ENCODE measurements at places on chromosomes 6 and 20. TPM values are rescaled to one million over a fixed set of nuclear protein-coding genes. Genes with fewer than 3 reads are reported as not detected.

DNA sequence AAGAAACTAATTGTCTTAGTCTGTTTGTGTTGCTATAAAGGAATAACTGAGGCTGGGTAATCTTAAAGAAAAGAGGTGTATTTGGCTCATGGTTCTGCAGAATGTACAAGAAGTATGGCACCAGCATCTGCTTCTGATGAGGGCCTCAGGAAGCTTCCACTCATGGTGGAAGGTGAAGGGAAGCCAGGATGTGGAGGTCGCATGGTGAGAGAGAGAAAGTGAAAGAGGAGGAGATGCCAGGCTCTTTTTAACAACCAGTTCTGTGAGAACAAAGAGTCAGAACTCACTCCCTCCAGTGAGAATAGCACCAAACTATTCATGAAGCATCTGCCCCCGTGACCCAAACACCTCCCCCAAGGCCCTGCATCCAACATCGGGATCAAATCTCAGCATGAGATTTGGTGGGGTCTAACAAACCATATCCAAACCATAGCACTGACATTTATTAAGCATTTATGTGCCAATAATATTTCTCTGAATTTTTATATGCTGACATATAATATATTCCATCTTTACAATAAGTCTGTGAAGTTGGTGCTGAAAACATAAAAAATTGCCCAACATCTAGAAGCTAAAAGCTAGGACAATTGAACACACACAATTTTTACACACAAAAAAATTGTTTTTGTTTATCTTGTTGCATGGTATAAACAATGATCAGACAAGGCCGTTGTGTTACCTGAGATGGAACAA is 29.2 kb upstream of the BTN3A2 start:
- H3K27me3 ChIP-seq = peaks cover 34% of the 10 kb centered on the region
- no peaks in the 10 kb centered on the region for H3K36me3 ChIP-seq
- no peaks in the 10 kb centered on the region for H3K4me1 ChIP-seq
- DNase-seq = no peak
- H3K27ac ChIP-seq = no peak overlapping the region
- no peak overlapping the region for H3K4me3 ChIP-seq

- no peak overlapping the region for H3K27ac ChIP-seq
- H3K27me3 ChIP-seq = no peaks in the 10 kb centered on the region
- peaks cover 45% of the 10 kb centered on the region for H3K36me3 ChIP-seq
- DNase-seq = no peak
- no peak overlapping the region for H3K4me3 ChIP-seq
- no peaks in the 10 kb centered on the region for H3K4me1 ChIP-seq
Observed at GRCh38 chr6:158053377-158054313, 72.0 kb downstream of the SYNJ2 start.

- no peak for DNase-seq
- H3K4me1 ChIP-seq = no peaks in the 10 kb centered on the region
- H3K36me3 ChIP-seq = no peaks in the 10 kb centered on the region
- no peaks in the 10 kb centered on the region for H3K27me3 ChIP-seq
Observed at GRCh38 chr6:119830494-119831295, 481.1 kb upstream of the MAN1A1 start.

- no peak for DNase-seq
- no peak overlapping the region for H3K27ac ChIP-seq
- H3K36me3 ChIP-seq = no peaks in the 10 kb centered on the region
- H3K4me3 ChIP-seq = no peak overlapping the region
- H3K4me1 ChIP-seq = no peaks in the 10 kb centered on the region
Observed at GRCh38 chr20:51128198-51128597, 105.3 kb upstream of the KCNG1 start.

Gene ENPP1
- total RNA-seq = 3.0 TPM

DNA sequence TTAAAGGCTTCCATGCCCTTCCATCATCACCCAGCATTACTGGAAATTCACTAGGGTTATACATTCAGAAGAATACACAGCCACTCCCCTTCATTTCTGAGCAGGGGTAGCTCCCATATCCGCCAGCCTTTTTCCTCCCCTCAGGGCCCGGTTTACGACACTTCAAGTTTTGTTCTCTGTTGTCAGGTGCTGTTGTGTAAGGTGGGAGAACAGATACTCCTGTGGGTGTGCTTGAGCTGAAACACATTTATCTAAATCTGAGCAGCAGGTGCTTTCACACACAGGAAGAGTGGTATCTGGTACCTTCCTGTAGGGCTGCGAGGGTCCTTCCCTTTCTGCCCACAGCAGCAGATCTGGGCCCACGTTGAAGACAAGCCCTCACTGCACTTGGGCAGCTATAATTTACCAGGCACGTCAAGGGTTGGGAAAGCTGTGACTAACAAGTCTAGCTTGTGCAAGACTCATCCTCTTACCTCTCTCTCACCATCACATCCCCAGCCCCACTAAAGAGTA is 215.8 kb upstream of the RREB1 start:
- DNase-seq = no peak
- H3K27ac ChIP-seq = peak overlapping the region; percentile 87
- H3K27me3 ChIP-seq = no peaks in the 10 kb centered on the region
- H3K4me3 ChIP-seq = no peak overlapping the region
